ENCODE measurements at places on chromosomes 4 and X.

GRCh38 chr4:26859762-26860156, 882 bp upstream of the STIM2 start:
- no peak for DNase-seq

GRCh38 chrX:85109235-85109634, 105.6 kb downstream of the APOOL start:
- DNase-seq: no peak

- DNase-seq: no peak
Observed at GRCh38 chr4:13322681-13323101, 161.4 kb downstream of the RAB28 start.

GRCh38 chr4:173125216-173125812, 43.3 kb upstream of the GALNT7 start:
- DNase-seq: no peak

GRCh38 chr4:80192937-80193336, 4.4 kb upstream of the PRDM8 start:
- DNase-seq: no peak

DNA sequence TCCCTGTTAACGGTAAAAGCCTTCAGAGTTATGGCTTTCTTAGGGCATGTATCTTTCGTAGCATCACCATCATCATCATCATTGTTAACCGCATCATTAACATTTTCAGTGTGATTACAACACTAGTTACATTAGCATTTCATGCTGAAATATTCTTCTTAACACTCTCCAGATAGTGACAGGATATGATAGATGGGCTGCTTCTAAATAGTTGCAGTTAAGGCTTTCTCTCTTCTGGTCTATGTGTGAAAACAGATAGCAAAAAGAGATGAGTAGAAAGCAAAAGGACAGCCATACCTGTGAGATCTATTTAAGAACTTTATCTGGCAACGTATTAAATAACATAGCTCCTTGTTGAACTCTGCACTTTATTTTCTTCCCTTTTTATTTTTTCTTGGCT, 1069.8 kb downstream of the ADGRL3 start:
- DNase-seq: no peak

DNA sequence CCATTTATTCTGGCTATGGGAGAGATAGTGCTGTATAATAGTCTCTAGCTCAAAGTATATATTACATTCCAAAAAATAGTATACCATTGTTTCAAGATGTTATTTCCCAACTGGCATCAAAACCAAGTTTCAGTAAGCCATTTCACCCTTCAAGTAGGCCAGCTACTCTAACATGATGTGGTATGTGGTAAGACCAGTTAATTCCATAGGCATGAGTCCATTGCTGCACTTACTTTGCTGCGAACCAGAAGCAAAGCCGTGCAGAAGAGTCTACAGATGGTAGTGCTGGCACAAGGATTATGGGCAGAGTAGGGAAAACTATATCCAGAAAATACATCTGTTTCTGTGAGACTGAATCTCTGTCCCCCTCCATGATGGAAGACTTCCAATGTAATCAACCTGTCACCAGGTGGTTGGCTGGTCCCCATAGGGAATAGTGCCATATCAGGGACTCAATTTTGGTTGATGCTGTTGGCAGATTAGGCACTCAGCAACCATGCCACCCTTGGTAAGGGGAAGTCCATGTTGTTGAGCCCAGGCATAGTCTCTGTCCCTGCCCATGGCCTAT, 49.8 kb upstream of the HSD17B10 start:
- no peak for DNase-seq

DNA sequence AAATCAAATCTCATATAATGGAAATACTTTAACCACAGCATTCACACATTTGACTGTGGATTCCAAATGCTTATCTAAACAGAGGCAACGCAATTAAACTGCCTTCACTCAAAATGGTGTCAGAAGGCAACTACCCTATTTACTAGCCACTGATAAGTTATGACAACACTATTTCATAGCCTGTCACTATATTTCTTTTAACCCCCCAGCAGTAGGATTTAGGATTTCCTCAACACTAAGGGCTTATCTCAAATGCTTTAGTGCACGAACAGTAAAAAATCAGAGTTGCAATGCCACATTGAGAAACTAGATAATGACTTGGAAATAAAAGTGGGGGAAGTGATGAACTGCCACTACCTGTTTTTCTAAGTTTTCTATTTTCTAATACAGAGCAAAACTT, 66.7 kb downstream of the DHX15 start:
- DNase-seq: no peak

DNA sequence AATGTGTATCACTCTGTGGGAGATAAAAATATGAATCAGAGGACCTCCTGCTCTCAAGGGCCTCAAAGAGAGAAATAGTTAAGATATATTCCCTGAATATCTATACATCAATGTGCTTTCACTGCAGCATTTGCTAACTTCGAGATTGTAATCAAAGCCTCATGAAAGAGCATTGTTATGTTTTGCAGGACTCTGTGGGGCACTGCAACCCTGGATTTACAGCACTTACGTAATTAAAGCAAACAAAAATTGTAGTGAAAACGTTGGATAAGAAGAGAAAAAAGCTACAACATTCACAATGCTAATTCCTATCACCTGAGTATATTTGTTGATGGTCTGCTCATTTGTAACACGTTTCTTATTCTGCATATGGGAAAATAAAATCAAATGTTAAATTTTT, 48.0 kb downstream of the ETNPPL start:
- DNase-seq: no peak

GRCh38 chr4:180560896-180561295, 1682.3 kb upstream of the TENM3 start:
- DNase-seq: no peak

GRCh38 chrX:123830309-123830708, 29.5 kb upstream of the XIAP start:
- no peak for DNase-seq

DNA sequence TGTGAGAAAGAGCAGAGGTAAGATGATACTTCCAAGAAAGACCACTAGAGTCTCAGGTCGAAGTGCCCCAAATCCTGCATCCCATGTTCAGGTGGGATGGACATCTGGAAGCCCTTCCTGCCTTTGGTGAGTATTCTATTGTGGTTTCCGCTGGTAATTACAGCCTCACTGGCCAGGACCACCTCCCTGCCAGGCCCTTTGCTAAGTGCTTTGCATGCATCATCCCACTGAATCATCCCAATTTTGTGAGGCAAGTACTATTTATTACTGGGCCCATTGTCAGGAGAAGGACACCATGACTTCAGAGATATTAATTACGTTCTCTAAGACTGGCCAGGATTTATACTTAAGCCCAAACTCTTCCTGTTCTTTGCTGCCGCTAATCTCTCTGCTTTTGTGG, 10.7 kb upstream of the PASD1 start:
- no peak for DNase-seq

- no peak for DNase-seq
Observed at GRCh38 chrX:96568071-96568470, 116.6 kb upstream of the DIAPH2 start.

- no peak for DNase-seq
Observed at GRCh38 chr4:89270792-89271191, 36.8 kb downstream of the GPRIN3 start.

- no peak for DNase-seq
Observed at GRCh38 chr4:85717847-85718246, 242.9 kb downstream of the ARHGAP24 start.

DNA sequence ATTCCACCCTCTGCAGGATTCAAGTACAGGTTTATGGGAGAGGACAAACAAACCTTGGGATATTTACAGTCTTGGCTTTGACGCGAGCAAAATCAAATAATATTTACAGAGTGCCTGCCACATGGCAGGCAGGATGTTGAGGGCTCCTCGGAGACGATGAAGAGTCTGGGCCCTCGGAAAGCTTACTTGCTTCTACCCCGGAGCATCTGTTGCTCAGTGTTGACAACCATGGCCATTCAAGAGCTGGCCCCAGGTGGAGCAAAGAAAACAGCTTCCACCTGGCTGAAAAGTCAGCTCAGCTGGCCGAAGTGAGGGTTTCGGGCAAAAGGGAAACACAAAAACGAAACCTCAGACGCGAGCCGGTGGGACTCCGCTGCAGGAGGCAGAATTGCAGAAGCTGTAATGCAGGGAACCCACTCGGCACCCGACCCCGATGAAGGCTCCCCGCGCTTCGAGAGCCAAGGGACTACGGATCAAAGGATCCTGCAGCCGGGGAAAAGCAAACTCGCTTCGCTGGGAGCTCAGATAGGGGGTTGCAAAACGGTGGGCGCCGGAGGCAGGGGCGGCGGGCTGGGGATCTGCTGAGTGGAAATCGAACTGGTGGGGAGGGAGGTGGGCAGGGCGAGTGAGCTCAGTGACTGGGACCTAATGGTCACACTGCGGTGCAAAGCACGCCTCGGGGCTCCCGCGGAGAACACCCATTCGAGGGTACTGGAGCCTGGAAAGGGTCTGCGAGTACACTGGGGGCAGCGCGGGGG, 805 bp downstream of the ATP8A1 start:
- no peak for DNase-seq

GRCh38 chr4:80071604-80072227, 1.3 kb downstream of the ANTXR2 start:
- DNase-seq: no peak

GRCh38 chr4:12126474-12126873, 697.8 kb upstream of the HS3ST1 start:
- DNase-seq: no peak

GRCh38 chr4:152382057-152382785, 153.7 kb downstream of the FBXW7 start:
- peak; percentile 29 for DNase-seq

DNA sequence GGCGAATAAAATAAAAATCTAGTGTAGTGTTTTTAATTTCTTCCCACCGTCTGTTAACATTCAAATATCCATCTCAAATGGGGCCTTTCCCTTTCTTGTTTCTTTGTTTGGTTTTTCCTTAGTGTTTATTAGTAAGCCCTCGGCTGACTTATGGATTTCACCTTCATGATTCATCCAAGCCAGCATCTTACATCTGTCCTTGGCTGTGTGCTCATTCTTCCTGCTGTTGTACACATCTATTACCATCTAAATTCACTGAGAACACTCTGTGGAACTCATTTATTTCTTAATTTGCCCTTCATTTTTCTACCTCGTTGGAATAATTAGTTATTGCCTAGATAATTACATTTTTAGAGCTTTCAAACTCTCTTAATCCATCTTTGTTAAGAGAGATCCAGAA, 84.9 kb downstream of the SPCS3 start:
- no peak for DNase-seq

- no peak for DNase-seq
Observed at GRCh38 chrX:39157796-39158195, 356.5 kb downstream of the MID1IP1 start.

DNA sequence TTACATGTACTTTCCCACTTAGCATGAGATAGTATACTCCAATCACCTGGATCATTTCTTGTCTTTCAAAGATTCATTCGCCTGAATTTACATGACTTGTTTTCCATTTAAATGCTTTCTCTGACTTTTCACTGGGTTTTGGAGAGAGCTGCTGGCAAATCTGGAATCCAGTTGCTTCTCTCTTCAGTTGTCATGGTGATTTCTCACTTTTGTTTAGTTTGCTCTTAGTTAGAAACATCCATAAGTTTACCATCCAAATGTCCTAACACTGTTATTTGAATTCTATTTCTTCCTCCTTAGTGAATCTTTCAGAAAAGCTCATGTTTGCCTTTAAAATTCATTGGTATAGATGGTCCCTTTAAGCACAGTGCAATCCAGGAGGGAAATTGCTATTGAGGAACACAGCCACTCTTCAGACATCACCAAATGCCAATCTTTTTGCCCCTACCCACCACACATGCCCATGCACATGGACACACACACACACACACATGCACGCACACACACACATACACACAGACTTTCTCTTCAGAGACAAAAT, 51.7 kb downstream of the REELD1 start:
- no peak for DNase-seq

DNA sequence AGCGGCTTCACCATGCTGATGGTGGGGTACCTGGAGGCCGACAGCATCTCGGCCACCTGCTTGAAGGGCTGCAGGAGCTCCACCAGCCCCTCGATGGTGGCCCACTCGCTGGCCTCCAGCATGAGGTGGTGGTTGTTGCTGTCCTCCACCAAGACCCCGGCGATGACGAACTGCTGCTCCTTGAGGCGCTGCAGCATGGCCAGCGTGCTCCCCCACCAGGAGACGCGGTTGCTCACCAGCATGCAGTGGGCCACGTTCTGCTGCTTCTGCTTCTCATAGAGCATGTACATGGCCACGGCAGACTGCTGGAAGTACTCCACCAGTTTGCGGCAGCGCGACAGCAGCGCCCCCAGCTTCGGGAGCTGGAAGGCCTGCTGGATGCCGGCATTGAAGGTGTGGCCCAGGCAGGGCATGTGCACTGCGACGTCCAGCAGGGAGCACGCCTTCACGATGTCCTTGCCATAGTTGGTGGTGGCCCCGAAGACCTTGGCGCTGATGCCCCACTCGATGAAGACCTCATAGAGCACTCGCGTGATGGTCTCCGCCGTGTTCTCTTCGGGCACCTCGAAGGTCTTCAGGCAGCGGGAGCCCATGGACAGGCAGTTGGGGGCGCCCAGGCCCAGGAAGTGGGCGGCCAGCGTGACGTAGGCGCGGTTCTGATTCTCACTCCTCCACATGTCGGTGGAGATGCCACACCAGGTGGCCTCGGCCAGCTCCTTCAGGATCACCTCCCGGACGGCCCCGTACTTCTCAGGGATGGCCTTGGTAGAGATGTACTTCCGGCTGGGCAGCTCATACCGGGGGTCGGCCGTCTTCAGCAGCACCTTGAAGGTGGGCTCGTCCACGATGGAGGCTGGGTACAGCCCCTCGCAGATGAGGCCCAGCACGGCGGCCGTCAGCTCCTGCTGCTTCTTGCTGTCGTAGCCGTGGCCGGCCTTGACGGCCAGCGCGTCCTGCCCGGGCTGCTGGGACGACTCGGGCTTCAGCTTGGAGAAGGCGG, 11.0 kb downstream of the DHRSX start:
- no peak for DNase-seq

Measured in DMS153 (cell line).